Activated T-helper 17 cell treated with anti-CD3 and anti-CD28 coated beads, Interleukin-2, amount 50 U/mL, for 72 hours (primary cell): ENCODE measurements at places on chromosomes 4 and X. TPM values are rescaled to one million over a fixed set of nuclear protein-coding genes. Genes with fewer than 3 reads are reported as not detected.

FRMD7 gene
- not detected for total RNA-seq

KLHL5 gene
- total RNA-seq: 28.1 TPM

UCP1 gene
- total RNA-seq: not detected

TEX13B gene
- total RNA-seq: not detected

PORCN gene
- total RNA-seq: 9.4 TPM

ATP1B4 gene
- total RNA-seq: not detected

AFF2 gene
- 0.42 TPM for total RNA-seq

DRD5 gene
- total RNA-seq: not detected

ATG4A gene
- 9.0 TPM for total RNA-seq

NEXMIF gene
- total RNA-seq: 2.8 TPM

GRCh38 chrX:123964156-123964834 lies 2.8 kb downstream of the STAG2 start:
- ATAC-seq: no peak

DNA sequence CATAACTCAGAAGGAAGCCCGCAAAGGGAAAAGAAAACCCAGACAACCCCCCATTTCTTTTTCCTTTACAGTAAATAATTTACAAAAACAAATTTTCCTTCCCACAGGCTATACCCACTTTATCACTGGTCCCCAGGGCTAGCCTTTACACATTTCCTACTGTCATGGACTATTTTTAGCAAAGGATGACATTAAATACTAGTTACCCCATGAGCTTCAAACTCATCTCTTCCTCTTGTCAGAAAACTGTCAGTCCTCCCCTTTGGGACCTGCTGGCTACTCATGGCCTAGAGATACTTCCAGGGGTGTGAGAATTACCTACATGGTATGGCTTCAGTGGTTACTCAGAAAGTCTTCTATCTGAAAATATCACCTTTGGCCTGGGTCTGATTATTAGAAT lies 11.9 kb downstream of the TSC22D3 start:
- ATAC-seq: no peak

DNA sequence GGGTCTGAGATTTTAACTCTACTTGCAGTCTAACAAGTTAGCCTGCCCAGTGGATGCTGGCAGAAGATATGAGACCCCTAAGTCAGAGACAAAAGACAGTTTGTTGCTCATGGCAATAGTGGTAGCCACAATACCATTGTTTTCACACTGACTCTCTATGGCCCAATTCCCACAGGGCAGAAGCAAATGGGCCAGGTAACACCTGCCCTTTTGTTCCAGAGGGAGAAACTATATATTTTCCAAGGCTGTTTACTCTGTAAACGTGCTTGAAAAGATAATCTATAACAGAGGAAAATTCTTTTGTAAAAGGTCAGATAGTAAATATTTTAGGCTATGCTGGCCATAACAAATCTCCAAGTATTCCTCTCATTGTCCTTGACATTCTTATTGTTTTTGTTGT lies 57.2 kb upstream of the NPNT start:
- ATAC-seq: no peak

DNA sequence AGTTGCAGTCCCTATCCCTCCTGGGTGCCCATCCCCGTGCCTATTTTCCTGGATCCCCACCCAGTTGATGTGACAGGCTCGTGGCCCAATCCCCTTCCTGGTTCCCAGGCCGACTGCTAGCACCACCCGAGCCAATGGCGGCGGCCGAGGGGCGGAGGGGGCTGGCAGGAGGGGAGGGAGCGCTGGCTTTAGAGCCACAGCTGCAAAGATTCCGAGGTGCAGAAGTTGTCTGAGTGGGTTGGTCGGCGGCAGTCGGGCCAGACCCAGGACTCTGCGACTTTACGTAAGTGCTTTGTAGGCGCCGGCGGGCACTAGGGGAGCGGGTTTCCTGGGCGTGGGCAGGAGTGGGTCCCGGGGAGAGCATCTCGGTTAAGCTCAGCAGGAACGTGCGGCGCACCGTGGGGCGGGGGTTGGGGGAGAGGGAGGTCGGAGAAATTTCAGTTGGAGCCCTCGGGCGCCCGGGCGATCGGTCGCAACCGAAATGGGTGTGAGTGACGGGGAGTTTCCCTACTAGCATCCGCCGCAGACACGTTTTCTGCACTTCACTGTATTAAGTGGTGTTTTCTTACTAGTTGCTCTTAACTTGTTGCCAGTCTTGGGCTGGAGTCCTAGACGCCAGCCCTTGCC lies at the start of gene PLS3:
PLS3 (plus strand) TSS at position 197 of the 627 bp plus-strand sequence. CDS start 49,077 bp downstream, outside the sequence.
- peak; percentile 28 for ATAC-seq

DNA sequence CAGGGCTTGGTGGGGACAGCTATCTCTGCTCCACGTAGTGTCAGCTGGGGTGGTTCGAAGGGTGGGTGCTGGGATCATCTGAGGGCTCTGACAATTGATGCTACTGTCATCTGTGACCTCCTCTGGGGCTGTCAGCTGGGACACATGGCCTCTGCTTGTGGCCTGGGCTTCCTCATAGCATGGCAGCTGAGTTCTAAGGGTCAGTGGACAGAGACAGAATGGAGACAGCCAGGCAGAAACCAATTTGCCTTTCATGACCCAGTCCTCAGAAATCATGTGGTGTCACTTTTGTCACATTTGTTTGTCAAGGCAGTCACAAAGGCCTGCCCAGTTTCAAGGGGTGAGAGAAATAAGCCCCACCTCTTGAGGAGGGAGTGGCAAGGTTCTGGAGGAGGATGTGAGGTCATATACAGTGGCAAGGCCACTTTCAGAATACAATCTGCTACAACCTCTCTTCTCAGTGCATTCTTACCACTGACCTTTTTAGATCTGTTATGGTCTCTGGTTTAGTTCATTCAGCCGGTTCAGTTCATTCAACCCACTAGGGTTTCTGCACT lies 103.6 kb upstream of the BCOR start:
- ATAC-seq: peak; percentile 85

- no peak for ATAC-seq
These were observed 13.2 kb upstream of the SORCS2 start for GRCh38 chr4:7179158-7179557.

- no peak for ATAC-seq
These were observed 53.1 kb upstream of the TSPAN5 start for GRCh38 chr4:98711526-98711925.

GRCh38 chrX:108230574-108230973 lies 139.0 kb downstream of the ATG4A start:
- ATAC-seq: no peak

- no peak for ATAC-seq
These were observed 42.0 kb upstream of the RBMXL3 start for GRCh38 chrX:115147220-115147619.

GRCh38 chr4:174058846-174059245 lies 224.6 kb downstream of the FBXO8 start:
- ATAC-seq: no peak

GRCh38 chr4:157096439-157096838 lies 20.5 kb downstream of the GLRB start:
- ATAC-seq: no peak

DNA sequence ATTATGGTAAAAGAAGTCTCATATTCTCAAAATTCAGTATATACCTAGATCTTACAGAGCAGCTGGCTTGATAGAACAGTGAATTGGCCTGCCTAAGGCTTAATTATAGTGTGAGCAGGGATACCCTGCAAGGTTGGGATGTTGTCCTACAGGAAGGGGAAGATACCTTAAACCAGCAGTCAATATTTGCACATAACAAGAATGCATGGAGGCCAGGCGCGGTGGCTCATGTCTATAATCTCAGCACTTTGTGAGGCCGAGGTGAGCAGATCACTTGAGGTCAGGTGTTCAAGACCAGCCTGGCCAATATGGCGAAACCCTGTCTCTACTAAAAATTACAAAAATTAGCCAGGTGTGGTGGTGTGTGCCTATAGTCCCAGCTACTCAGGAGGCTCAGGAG lies 58.7 kb upstream of the ABCG2 start:
- ATAC-seq: no peak

- no peak for ATAC-seq
These were observed 406.4 kb downstream of the FAM47A start for GRCh38 chrX:33725535-33726210.

GRCh38 chrX:16319929-16320328 lies 152.6 kb downstream of the MAGEB17 start:
- ATAC-seq: no peak

DNA sequence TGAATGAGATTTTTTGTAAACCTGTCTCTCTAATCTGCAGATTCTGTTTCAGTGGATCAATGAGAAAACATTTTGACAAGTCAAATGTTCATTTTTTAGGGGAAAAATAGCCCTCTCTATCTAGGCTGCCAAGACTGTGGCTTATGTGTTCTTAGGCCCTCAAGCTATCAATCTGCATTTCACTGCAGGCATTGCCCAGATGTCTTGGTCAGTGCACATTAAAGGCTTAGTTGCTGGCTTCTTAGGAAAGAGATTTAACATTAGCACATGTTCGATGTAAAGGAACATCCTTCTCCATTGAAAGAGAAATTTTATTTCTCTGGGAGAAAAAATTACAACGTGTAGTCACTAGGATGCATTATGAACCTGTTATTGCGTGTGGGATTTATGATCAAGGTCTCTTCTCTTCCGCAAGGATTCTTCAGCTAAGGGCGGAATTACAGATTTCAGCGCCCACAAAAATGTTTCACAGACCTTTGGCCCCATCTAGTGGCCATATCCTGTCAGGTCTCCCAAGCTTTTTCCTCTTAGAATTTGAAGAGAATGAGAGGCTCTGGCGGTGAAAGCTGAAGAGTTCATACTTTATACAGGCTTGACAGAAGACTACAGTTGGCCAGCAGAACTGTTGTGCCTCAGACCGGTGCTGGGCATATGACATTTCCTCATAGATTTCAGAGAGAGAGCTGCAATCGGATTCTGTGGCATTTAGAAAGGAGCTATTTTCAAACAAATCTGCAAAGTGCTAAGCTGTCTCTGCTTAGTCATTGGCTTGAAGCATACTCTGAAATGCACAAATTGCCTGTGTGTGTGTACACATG lies 144.6 kb upstream of the NOCT start:
- no peak for ATAC-seq

- ATAC-seq: no peak
These were observed 41.5 kb upstream of the SMIM10 start for GRCh38 chrX:134949271-134949670.

DNA sequence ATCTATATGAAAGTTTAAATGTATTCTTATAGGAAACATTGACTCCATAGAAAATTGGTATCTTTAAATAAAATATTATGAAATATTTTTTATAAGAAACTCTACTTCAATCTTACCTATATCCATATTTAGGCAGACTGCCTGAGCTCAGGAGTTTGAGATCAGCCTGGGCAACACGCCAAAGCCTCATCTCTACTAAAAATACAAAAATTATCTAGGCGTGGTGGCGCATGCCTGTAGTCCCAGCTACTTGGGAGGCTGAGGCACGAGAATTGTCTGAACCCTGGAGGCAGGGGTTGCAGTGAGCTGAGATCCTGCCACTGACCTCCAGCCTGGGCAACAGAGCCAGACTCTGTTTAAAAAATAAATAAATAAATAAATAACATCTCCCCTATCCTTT lies 47.5 kb downstream of the PABPC4L start:
- no peak for ATAC-seq

GRCh38 chr4:11878241-11878640 lies 449.5 kb upstream of the HS3ST1 start:
- no peak for ATAC-seq

DNA sequence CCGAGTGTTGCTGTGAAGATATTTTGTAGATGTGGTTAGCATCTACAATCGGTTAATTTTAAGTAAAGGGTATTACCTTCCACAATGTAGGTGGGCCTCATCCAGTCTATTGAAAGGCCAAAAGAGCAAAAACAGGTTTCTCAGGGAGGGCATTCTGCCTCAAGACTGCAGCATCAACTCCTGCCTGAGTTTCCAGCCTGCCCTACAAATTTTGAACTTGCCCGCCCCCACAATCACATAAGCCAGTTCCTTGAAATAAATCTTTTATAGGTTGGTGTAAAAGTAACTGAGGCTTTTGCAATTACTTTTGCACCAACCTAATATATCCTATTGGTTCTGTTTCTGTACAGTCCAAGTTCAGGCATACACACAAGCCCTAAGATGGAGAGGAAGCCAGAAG lies 22.1 kb upstream of the PI4K2B start:
- ATAC-seq: no peak
